HFF-Myc (cell line): ENCODE measurements at places on chromosomes 7 and 10.
A peak's percentile ranks its signal among the peaks of the same experiment; 100 is the strongest.

DNA sequence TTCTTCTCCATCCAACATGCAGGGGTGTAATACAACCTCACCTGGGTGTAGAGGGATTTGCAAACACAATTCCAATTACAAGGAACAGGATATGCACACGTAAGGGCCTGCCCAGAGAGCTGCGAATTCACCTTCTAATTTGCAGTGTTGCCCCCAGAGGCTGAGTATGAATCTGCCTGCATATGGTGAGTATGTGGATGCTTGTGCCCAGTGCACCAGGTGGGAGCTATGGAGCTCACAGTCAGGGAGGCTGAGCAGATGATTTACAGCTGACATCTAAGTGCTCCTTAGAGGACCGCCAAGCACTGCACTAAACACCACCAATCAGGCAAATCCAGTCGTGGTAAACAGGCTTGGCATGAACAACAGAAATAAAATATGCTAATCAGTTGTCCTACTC lies 132.0 kb downstream of the RELN start:
- no peak for DNase-seq

DNA sequence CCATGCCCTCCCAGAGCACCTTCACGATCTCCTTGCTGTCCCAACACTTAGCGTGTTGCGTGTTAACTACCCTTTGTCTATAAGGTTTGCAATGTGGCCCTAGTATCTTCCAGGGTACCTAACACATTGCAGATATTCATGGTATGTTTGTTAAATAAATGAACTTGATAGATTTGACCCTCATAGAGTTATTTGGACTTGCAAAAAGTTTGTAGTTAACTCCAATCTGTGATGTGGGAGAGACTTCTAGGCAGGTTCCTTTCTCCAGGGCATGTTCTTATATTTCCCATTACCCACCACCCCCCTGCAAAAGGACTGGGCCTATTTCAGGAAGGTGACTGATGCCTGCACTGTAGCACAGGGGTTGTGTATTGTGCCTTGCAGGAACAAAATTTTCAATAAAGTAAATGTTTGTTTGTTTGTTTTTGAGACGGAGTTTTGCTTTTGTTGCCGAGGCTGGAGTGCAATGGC lies 612 bp downstream of the HILPDA start:
- no peak for DNase-seq

GRCh38 chr7:38863601-38864291 lies 45.2 kb downstream of the VPS41 start:
- DNase-seq: no peak

GRCh38 chr7:110650328-110650727 lies 440.6 kb upstream of the LRRN3 start:
- DNase-seq: no peak

DNA sequence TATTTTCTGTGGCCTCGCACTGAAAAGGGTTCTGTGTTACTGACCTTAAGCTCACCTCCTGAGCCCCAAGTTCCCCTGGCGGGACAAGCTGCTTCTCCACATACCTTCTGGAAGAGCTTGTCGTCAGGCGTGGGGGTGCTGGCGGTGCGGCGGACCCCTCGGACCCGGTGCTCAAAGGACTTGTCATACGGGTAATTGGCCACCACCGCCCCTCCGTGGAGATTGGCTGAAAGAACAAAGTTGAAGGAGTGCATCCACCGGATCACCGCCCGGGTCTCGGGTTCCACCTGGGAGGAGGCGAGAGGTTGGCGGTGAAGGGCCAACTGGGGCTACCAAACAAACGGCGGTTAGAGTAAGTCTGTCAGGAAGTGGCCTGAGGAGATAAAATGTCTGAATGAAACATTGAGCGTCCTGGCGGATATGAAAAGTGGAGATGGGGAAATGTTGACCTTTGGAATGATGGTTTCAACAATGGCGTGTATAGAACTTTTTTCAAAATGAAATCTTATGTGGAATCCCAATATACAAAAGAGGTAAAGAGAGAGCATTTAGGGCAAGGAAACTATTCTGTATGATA lies 16.5 kb downstream of the CPN1 start:
- DNase-seq: no peak

DNA sequence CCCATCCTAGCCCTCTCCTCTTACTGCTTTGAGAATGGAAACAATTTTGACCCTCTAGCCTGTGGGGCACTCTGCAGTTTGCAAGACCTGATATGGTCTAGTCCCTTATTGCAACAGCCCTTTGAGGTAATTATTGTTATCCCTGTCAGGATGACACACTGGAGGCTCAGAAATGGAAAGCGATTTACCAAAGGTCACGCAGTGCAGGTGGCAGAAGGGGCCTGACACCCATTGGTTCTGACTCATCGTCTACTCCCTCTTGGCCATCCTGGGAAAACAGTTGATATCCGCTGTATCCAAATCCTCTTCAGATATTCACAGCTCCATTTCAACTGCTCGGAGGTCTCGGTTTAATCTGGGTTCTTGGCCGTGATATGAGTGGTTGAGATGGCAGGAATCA lies 44.7 kb upstream of the AQP1 start:
- no peak for DNase-seq

DNA sequence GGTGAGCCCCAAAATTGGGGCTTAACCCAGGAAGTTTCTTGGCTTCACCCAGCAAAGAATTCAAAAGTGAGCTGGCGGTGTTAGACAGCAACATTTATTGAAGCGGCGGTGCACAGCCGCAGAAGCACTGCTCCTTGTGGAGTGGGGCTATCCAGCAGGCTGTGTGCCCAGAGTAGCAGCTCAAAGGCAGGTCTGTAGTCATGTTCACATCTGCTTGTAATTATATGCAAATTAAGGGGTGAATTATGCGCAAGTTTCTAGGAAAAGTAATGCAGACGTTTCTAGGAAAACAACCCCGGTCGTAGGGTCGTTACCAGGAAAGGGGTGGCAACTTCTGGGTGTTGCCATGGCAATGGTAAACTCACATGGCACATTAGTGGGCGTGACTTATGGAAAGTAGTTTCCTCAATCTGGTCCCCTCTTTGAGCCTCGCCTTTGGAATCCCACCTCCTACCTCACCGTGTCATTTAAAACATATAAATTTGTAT lies 13.7 kb upstream of the KBTBD2 start:
- DNase-seq: peak; percentile 97

GRCh38 chr7:131027287-131027773 lies 293.3 kb upstream of the KLF14 start:
- peak; percentile 85 for DNase-seq

- no peak for DNase-seq
Observed at GRCh38 chr10:78868861-78869260, 199.9 kb upstream of the ZMIZ1 start.

DNA sequence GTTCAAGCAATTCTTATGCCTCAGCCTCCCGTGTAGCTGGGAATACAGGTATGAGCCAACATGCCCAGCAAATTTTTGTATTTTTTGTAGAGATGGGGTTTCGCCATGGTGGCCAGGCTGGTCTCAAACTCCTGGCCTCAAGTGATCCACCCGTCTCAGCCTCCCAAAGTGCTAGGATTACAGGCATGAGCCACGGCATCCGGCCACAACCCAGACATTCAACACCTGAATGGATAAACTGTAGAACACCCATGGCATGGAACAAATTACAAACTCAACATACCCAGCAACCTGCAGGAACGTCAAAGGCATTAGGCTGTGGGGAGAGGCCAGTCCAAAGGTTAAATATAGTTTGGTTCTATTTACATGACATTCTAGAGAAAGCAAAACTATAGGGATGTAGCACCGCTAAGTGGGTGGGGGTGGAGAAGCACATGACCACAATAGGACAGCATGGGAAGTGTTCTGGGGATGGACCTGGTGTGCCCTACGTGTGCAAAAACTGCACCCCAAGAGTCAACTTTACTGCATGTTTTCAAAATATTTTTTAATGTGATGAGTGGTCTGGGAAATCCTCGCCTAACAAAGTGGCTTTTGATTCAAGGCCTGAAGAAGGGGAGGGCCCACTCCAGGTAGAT lies 6.5 kb upstream of the PGAM2 start:
- no peak for DNase-seq

DNA sequence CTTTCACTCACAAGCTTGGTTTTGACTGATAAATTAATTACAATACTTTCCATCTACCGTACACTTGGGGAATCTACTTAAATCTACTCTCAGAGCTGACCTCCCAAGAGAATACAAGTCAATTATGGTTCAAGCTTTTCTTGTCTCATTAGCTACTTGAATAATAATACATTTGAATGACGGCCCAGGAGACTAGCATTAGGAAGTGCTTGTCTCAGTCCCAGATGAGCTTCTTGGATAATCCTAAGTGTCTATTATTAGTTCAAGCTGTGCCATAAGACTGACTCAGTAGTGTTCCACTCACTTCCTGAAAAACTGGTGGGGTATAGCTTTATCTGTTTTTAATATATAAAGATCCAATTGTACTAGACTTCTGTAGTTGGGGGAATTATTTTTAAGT lies 100.2 kb downstream of the GNAT3 start:
- no peak for DNase-seq

DNA sequence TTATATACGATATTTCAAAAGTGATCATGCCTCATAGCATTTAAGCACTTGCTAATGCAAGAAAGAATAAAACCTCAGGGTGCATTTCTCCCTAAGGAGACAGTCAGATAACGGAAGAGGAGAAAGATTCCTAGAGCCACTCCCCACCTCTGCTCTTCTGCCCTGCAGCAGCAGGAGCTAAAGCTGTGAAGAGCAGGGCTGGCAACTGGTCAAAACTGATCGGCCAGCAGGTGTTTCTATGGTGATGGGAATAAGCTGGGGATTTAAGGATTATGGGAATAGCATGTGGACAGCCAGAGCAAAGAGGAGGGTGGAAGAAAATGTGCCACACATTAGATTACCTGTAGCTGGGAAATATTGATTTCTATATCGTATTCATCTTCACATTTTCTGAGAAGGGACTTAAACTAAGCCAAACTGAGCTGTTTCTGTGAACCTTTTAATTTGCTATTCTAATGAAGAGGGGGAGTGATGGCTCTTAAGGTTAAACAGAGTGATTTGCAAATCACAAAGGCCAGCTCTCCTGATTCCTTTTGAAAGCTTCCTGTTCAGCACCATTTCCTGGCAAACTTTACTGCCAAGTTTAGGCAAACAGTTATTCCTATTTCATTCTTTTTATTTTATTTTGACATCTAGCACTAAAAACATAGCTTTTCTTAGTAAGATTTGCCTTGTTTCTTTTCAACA lies 268.9 kb upstream of the PFKP start:
- no peak for DNase-seq

GRCh38 chr7:41715000-41715399 lies 12.1 kb upstream of the INHBA start:
- DNase-seq: no peak

- no peak for DNase-seq
Observed at GRCh38 chr10:74418285-74418872, 267.4 kb downstream of the ADK start.

GRCh38 chr7:139775829-139776266 lies 1.9 kb downstream of the HIPK2 start:
- DNase-seq: peak; percentile 61

DNA sequence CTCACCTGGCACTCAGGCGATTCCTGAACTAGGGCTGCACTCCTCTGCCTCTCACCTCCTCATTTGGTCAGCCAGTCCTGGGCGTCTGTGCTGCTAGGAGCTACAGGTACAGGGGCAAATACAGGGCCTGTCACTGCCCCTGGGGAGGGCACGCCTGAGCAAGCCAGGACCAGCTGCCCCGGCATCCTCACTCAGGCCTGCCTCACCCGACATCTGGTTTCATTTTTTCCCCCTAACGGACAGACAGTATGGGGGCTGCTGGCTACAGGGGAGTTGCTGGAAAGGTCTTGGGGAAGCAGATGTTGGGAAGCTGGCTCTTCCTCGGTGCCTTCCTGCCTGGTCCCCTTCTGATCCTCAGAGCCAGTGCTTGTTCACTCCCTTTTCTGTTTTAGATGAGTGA lies 77.3 kb upstream of the PPIF start:
- DNase-seq: no peak

GRCh38 chr7:143299840-143300239 lies 11.7 kb downstream of the CASP2 start:
- no peak for DNase-seq

GRCh38 chr7:151754142-151754590 lies 122.7 kb downstream of the PRKAG2 start:
- peak; percentile 99 for DNase-seq

DNA sequence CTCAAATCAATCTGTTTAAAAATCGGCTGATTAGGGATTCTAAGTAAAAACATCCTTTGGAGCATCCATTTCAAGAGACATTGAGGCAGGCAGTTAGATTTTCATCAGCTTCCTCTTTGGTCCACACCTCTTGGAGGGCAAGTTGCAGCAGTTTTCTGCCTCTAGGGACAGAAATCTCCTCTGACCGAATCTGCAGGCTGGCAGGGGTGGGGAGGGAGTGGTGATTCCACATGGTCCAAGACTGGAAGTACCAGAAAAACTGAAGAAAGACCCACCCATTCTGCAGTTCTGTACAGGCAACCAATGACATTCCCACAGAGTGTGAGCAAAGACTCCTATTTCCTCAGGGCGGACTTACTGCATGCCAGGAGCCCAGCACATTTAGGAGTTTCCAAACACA lies 29.0 kb downstream of the FGFBP3 start:
- DNase-seq: peak; percentile 27

GRCh38 chr10:114647545-114648138 lies 10.4 kb downstream of the ABLIM1 start:
- DNase-seq: no peak

DNA sequence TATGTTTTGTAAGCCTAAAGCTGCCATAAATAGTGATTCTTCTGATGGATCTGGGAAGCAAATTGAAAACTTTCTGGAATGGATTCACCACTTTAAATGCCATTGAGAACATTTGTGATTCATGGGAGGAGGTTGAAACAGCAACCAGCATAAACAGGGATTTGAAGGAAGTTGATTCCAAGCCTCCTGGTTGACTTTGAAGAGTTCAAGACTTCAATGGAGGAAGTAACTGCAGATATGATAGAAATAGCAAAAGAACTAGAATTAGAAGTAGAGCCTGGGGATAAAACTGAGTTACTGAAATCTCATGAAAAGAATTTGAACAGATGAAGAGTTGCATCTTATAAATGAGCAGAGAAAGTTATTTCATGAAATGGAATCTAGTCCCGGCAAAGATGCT lies 99.2 kb downstream of the LRRC4 start:
- no peak for DNase-seq

- DNase-seq: no peak
Observed at GRCh38 chr7:10703981-10704380, 269.7 kb upstream of the PHF14 start.

- no peak for DNase-seq
Observed at GRCh38 chr10:98125940-98126631, 8.4 kb upstream of the R3HCC1L start.

DNA sequence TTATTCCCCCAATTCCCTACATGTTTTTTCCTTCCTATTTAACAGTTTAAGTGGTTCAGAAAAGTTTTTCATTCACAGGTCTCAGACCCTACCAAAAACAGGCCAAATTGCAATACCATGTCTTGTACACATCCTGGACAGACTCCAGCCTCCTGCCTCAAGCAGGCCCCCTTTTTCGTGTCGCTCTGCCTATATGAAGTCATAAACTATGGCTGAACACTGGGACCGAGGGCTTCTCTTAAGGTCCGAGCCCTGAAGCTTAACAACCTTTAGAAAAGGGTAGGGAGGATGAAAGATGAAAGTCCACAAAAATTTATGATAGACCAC lies 1.4 kb downstream of the FBXW4 start:
- no peak for DNase-seq

GRCh38 chr7:45580053-45580872 lies 6.1 kb downstream of the ADCY1 start:
- DNase-seq: no peak
